Vagina (tissue), 2 donors: ENCODE measurements at places on chromosomes 13 and 19.

GRCh38 chr13:66407128-66407527, 823.0 kb downstream of the PCDH9 start:
- no peak for DNase-seq

DNA sequence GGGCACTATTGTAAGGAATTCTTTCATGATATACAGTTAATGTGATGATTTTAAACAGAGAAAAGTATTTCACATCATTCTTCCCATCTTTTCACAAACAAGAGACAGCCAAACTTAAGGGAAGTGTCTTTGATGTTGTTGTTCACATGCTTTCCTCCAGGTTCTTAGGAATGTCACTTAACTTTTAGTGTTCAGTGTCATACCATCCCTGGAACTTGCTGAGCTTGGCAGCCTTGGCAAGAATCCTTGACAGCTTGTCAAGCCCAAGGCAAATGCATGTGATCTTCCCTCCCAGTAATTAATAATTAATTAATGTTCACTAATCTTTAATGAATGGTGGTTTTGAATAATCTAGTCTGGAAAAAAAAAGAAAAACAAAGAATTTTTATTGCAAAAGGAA, 727.9 kb upstream of the PRR20A start:
- DNase-seq: no peak

- no peak for DNase-seq
Measured at GRCh38 chr19:50384685-50385535, 763 bp downstream of the POLD1 start.

DNA sequence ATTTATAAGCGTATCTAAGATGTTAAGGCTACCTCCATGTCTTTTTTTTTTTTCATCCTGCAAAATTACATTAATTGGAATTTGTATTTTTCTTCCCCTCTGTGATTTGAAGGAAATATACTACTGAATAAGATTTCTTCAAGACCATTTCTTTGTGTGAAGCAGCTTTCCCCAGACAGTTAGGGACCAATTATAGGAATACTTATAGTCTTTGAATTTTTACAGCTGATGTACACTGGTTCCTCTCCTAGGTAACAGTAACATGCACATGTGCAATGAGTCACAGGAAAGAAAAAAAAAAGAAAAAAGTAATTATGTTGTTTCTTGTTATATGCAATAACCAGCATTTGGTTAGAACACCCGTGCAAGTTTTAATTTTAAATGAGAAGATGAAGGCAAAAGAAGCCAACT, 82.0 kb downstream of the PCDH9 start:
- DNase-seq: no peak

DNA sequence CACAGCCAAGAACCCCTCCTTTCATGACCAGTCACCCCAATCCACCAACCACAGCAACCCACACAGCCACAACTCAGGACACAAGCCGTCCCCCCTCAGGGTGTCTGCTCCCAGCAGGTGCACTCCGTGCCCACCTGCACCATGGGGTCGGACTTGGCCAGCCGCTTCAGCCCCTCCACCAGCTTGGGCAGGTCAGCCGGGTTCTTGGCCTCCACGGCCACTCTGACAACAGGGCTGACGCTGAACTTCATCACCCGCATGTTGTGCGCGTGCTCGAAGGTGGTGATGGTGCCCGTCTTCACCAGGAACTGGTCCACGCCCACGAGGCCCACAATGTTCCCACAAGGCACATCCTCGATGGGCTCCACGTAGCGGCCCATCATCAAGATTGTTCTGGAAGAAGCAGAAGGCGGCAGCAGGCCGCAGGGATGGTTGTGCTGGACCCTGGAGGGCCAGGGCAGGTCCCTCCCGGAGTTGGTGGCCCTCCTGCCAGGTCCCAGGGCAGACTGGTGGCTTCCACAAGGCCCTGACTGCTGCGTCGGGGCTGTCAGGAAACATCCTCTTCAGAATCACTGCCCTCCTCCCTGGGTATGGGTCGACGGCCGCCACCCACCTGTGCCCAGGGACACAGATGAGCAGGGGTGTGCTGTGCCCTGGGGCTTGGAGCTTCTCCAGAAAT, 5.5 kb downstream of the EEF2 start:
- no peak for DNase-seq

- no peak for DNase-seq
Measured at GRCh38 chr13:60431108-60431700, 34.2 kb downstream of the TDRD3 start.

GRCh38 chr19:398719-399118, 10.2 kb downstream of the C2CD4C start:
- no peak for DNase-seq

DNA sequence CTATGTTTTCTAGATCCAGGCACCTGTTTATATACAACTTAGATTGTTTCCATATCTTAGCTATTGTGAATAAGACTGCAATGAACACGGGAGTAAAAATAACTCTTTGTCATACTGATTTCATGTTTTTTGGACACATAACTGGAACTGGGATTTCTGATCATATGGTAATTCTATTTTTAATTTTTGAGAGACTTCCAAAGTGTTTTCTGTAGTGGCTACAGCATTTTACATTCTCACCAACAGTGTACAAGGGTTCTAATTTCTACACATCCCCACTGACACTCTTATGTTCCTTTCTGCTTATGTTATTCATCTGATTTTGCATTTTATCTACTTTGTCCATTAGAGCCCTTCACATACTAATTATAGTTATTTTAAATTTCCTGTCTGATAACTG, 1152.9 kb downstream of the SLITRK1 start:
- no peak for DNase-seq

DNA sequence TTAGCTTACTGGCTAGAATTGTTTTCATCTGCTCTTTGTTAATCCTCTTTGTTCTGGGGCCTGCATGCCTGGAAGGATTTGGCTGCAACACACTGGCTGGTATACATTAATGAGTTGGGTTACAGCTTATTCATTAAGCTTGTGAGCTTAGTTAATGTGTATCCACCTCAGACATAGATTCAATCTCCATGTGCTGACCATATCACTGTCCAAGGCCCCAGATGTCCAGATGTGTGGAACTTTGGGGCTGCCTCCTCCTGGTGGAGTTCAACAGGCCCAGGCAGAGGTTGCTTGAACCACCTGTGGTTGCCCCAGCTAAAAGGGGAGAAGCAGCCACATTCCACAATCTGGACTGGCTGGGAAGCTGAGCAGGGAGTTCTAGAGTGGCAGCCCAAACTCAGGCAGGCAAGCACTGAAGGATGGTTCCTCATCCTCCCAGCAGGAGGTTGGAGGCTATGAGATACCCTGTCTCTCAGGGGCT, 5.4 kb downstream of the DIAPH3 start:
- no peak for DNase-seq

DNA sequence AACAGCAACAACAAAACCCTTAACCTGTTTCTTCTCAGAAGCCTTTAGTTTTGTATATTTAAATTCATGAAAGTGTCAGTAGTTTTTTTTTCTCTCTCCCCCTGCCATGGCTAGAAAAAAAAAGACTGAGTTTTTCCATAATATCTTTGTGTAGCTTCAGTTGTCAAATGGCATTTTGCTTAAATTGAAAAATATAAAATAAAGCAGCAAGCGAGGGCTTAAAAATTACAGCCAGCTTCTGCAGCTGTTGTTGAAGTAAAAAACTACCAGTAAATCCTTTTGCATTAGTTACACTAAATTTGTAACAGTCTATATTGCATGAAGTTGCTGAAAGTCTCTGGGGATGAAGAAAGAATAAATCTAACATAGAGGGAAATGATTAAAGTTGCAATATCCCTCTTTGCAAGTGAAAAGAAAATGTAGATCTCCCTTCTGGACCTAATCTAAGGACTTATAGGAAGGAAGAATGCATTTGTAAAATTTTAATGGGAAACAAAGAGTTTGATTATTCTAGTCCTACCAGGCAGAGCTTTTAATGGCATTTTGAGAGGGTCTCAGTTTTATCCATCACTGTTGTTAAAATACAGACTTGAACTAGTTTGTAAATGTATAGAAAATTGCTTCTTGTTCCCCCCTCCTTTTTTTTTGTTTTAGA, 215.7 kb downstream of the ATP8A2 start:
- DNase-seq: no peak

GRCh38 chr13:30829833-30830637, 76.0 kb upstream of the MEDAG start:
- no peak for DNase-seq

GRCh38 chr13:27250833-27251165, 559 bp upstream of the RPL21 start:
- DNase-seq: no peak

DNA sequence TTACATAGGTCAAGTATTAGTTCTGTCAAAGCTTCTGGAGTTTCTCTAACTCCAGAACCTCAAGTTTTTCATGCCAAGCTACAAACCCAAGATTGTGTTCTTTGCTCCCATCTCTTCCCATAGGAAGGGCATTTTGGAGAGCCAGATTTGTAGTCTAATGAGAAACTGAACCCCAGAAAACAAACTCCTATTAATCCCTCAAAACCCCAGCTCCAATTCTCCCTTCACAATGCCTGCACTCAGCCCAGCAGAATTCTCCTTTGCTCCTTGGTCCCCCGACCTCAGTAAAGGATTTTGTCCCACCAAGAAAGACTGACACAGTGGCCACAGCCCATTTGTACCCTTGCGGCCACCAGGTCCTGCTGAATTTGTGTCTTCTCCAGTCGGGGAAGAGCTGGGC, 8.4 kb downstream of the USHBP1 start:
- no peak for DNase-seq
